Smooth muscle cell of the brain vasculature (primary cell): ENCODE measurements at places on chromosomes 6 and 20.

- DNase-seq, result no peak
Observed at GRCh38 chr6:106135911-106136571, 49.9 kb downstream of the PRDM1 start.

DNA sequence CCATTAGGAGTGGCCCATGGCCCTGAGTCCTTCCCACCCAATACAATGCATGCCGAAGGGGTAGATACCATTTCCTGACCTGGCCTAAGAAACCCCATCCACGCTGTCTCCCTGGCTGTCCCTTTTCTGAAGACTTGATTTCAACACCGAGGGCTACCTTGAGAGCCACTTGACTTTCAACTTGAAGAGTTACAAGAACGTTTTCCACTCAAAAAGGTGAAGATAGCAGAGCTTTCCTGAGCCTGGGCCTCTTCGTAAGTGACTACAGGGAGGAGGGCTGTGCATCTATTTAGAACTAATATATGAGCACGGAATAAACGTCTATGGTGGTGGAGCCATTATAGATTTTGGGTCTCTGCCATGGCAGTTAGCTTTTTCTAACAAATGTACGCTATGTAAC is 14.4 kb upstream of the PPP1R14C start:
- DNase-seq, result no peak

DNA sequence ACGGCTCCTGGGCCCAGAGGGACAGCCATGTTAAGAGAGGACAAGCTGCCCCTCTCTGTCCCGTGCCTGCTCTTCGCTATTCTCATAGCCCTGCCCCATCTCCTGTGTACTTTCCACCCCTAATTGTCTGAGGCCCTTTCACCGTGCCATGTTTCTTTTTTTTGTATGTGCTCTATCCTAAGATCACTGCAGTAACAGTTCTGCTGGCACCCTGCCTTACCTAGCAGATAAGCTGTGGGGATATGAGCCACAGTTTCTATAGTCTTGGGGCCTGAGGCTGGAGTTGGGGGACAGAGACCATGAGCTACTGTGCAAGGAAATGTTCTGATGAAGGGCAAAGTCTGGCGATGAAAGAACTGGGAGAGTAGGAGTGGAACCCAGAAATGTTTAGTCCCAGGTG is 269.5 kb upstream of the CITED2 start:
- DNase-seq, result no peak

DNA sequence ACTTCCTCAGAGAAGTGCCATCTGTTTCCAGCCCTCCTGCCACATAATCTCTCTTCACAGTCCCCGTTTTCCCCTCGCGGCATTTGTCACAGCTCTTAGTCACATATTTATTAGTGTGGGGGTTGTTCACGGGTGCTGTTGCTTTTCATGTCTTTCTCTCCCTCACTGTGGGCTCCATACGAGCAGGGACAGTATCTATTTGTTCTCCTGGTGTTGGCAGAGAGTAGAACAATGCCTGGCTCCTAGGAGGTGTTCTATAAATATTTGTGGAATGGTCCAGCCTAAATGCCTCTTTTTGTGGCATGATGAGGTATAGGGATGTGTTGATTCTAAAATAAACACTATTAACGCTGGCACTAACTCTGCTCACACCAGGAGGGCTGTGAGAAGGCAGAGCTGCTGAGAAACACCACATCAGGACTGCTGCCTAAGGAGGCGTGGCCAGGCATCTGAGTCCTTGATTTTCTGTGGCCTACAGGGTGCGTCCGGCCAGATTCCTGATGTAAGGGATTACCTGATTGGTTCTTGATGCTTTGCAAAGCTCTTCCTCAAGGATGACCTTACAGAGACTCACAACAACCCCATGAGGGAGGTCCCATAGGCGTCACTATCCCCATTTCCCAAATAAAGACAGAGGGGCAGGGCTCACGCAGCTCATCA is 219.8 kb upstream of the ARID1B start:
- no peak for DNase-seq

GRCh38 chr20:43492101-43492500 is 15.4 kb upstream of the L3MBTL1 start:
- DNase-seq, result no peak

- no peak for DNase-seq
Observed at GRCh38 chr6:168447282-168447681, 6.3 kb downstream of the SMOC2 start.

GRCh38 chr6:138499303-138500018 is at the start of gene NHSL1:
NHSL1 (minus strand) TSS chr6:138499494; CDS start chr6:138499290, 204 bp downstream.
- DNase-seq, result no peak
